ENCODE measurements at places on chromosomes 16 and 17.
A peak's percentile ranks its signal among the peaks of the same experiment; 100 is the strongest.

GRCh38 chr17:57068222-57068658 is 16.8 kb upstream of the AKAP1 start:
- no peak for DNase-seq

GRCh38 chr16:53680756-53681155 is 22.9 kb downstream of the RPGRIP1L start:
- no peak for DNase-seq

DNA sequence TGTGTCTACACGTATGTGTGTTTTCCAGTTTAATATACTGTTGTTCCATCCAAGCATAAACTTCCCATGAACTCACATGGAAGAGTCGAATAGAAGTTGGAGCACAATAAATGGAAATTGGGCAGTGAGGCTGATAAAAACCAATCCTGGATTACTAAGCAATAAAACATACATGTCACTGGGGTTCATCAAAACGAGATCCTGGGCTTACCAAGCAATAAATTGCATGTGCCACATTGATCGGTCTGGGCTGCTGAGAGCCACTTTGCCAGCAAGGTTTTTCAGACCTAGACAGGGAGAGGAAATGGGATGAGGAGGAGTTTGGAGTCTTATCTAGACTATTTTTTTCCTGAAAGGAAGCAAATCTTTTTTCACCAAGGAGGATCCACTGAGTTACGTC is 322.3 kb upstream of the C16orf82 start:
- DNase-seq = no peak

GRCh38 chr17:78953356-78954350 is 26.1 kb downstream of the LGALS3BP start:
- DNase-seq = no peak

DNA sequence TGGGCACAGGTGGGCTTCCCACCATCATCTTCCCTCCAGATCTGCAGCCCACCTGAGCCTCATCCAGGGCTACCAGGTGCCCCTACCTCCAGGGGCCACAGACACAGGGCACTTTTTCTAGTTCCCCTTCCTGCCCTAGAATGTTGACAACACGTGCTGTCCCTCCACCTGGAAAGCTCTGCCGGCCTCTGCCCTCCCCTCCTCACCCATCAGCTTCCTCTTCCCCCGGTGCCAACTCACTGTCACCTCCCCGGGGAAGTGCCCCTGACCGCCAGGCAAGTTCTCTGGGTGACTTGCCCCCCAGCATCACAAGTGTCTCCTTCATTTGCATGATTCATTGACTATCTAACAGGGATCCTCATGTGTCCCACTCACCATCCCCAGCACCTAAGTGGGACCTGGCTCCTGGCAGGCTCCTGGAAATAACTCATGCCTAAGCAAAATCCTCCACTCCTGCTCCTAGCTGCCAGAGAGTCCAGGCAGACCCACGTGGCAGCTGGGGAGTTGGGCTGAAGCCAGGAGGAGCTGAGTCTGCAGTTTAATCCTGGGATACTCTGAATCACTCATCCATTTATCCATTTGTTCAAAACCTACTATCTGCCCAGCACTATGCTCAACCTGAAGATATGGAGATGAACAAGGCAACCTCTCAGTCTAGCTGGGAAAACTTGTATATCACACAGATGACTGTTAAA is 304.4 kb downstream of the FOXL1 start:
- DNase-seq = peak; percentile 88

- DNase-seq = no peak
Observed at GRCh38 chr16:7419441-7419840, 86.8 kb downstream of the RBFOX1 start.

- no peak for DNase-seq
Observed at GRCh38 chr17:8315764-8316217, 5.8 kb downstream of the ARHGEF15 start.

- DNase-seq = peak; percentile 45
Observed at GRCh38 chr17:55454906-55455474, 33.4 kb upstream of the MMD start.

GRCh38 chr16:48546774-48547173 is 63.2 kb downstream of the N4BP1 start:
- DNase-seq = no peak

DNA sequence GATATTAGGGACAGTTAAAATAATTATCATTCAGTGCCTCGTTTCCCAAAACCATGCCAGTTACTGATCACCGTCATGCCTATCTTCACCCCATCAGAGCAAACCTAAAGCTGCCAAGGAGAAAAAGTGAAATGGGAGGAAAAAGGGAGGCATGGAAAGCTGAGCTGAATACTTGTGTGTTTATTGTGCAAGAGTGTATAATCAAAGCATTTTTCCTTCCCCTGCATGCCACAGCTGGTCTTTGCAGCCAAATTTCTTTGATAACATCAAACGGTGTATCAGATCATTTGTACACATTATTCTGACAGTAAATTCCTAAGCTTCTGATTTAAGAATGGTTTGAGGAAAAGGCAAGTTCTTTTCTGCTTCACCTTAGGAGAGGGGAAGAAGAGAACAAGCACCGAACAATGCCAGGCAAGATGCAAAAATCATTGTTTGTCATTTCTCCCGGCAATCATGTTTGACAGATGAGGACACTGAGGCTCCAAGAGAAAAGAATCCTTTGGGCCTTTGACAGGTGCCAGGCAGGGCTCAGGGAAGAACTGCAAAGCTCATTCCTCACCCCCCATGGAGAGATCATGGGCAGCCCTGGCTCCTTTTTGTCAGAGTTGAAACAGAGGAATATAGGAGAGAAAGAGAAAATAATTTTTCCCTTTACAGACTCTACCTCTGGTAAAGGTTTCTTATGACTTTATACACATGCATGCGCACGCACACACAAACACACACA is 51.4 kb upstream of the ARHGAP44 start:
- no peak for DNase-seq

GRCh38 chr16:49602976-49603310 is 229.3 kb downstream of the C16orf78 start:
- no peak for DNase-seq

DNA sequence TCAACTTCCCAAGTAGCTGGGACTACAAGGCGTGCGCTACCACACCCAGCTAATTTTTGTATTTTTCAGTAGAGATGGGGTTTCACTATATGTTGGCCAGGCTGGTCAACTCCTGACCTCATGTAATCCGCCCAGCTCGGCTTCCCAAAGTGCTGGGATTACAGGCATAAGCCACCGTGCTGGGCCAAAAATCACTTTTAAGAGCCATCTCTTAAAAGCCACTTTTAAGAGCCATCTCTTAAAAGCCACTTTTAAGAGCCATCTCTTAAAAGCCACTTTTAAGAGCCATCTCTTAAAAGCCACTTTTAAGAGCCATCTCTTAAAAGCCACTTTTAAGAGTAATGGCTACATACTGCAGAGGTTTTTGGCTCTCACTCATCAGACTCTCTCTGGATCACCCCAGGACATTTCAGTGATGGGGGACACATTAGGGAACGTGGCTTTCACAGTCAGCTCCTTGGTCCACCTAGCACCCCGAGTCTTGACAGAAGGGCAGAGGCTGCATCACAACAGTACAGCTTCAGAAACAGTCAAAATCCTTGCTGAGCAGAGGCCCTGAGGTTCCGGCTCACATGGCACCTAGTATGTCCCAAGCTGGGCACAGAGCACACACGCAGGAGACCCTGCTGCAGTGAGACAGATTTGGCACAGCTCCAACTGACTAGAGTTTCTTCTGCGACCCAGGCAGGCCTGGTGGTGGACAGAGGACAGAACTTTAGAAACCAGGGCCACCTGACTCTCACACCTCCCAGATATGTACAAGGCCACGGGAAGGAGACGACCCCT is 23.6 kb downstream of the RANBP10 start:
- no peak for DNase-seq

GRCh38 chr16:23407436-23408127 is 45.4 kb downstream of the COG7 start:
- DNase-seq = no peak

DNA sequence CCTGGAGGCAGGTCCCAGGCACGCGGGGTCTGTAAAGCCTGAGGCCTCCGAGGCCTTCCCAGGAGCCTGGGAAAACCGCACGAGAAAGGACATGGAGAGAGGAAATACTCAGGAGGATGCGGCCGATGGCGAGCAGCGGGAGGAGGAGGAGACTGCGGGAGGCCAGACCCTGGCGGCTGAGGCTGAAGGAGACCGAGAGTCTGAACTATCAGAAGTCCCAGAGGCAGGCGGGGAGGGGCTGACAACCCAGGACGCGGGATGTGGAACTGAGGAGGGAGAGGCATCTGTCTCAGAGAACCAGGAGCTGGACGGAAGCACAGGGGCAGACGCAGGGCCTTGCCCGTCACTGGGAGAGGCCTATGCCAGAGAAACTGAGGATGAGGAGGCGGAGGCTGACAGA is 2.4 kb downstream of the APOBR start:
- DNase-seq = no peak

DNA sequence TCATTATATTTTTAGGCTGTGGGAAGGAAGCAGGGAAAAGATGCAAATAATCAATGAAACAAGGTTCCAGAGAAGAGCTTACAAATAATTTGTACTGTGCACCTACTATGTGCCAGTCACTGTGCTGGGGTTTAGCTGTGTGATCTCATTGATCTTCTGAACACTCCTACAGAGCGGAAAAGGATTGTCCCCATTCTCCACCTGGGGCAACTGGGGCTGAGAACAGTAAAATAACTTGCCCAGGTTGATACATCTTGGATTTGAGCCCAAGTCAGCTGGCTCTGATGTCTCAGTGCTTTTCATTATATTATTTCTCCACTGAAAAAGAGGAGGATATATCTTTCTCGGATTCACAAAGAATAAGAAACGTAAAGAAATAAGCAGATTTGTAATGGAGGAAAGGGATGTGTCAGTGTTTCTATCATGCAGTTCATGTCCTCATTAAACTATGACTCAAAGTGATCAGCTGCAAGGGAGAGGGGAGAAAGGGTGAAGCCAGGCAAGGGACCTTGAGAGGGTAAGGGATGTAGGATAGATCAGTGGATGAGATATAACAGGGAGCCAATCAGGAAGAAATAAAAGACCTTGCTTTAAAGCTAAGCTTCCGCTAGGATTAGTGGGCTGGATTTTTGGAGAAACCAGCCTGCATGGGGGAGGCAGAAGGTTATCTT is 143.6 kb upstream of the NOL11 start:
- no peak for DNase-seq

GRCh38 chr16:72910381-72910780 is 137.5 kb downstream of the ZFHX3 start:
- no peak for DNase-seq

DNA sequence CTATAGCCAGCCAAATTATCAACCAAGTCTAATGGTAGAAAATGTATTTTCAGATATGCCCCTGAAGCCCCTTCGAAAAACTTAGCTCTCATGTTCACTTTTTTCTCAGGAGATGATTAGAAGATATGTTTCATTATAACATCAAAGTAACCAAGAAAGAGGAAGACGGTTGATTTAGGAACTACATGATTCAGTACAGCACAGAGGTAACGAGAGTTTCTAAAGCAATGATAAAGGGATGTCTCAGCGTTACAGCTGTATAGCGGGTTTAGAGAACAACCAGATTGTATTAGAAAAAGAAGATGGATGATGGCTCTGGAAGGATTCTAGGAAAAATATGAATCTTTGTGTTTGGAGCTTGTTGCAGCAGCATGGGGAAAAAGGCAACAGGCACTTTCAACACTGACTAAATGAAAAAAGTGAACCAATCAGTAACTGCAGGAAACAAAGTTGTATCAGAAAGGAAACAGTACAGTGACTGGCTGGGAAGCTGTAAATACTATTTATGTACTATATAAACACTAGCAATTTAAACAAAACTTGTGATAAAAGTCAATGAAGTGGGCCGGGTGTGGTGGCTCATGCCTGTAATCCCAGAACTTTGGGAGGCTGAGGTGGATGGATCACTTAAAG is 21.5 kb downstream of the MBTD1 start:
- no peak for DNase-seq

GRCh38 chr17:58476812-58477211 is 11.4 kb downstream of the HSF5 start:
- no peak for DNase-seq

DNA sequence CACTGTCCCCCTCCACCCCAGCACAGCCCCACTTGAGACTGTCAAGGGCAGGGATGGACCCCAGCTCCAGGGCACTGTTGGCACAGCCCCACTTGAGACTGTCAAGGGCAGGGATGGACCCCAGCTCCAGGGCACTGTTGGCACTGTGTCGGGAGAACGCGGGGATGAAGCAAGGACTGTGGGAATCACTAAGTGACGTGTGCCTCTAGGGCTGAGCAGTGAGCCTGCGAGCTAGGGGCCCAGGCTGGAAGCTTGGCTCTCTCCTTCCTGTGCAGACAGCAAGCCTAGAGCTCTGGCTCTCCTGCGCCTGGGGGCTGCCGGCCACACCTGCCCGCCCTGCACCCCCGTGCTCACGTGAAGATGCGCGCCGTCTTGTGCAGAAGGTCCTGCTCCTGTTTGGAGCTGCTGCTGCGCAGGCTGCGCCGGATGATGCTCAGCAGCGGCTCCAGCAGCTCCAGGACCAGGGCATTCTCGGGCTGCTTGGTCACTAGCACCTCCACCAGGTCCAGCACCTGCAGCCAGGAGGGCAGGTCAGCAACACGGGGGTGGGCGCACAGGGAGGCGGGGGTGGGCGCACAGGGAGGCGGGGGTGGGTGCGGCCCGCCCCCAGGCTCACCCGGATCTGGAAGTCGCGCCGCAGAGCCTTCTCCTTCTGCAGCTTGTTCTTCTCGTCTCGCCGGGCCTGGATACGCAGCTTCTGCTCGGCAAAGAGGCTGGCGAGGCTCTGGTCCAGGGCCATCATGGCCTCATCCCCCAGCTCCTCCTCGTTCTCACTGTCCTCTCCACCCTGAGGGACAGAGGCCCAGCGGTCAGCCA is 10.8 kb downstream of the MYBBP1A start:
- DNase-seq = no peak

DNA sequence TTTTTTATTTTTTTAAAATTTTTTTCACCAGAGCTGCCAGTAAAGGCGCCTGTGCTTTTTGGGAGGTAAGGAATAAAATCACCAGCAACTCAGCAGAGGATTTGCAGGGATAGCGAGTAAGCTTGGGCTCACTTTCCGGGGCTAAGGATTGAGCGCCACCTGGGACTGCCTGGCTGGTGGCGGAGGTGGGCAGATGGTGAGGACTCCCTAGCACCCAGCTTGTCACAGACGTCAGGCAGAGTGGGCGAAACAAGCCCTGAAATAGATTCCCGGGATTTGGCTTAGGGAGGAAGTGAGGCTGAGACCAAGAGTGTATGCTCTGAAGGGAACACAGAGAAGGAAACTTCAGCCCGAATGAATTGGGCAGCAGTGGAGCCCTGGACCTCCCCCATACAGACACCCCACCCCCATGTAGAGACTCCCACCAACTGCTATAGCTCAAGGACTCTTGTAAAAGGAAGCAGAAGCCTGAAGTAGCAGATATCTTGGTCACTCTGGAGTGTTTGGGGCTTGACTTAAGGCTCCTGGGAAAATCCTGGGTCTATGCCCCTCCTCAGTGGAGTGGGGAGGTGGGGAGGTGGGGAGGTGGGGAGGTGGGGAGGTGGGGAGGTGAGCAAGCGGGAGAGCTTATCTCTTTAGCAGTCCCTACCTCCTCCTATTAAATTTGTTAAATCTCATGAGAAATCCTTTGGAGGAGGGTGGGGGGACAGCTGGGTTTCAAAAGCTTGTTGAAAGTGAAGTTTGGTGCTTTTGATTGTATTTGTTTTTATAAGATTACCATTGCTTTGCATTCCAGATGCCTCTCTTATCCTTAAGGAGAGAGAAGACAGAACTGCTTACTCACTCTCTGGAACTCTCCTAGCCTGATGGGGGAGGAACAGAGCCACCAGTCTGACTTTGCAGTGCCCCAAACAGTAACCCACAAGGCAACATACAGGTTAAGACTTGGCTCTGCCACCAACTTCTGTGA is 8.2 kb downstream of the ARL4D start:
- DNase-seq = peak; percentile 41

- DNase-seq = no peak
Observed at GRCh38 chr17:45022655-45023339, 28.6 kb downstream of the DCAKD start.

GRCh38 chr17:75774471-75774990 is 9.5 kb upstream of the GALK1 start:
- DNase-seq = no peak
